ENCODE measurements at places on chromosomes 11 and 22.

- DNase-seq: no peak
Observed at GRCh38 chr11:116698080-116698479, 74.7 kb downstream of the BUD13 start.

GRCh38 chr11:118217575-118217974, 7.2 kb downstream of the JAML start:
- no peak for DNase-seq

DNA sequence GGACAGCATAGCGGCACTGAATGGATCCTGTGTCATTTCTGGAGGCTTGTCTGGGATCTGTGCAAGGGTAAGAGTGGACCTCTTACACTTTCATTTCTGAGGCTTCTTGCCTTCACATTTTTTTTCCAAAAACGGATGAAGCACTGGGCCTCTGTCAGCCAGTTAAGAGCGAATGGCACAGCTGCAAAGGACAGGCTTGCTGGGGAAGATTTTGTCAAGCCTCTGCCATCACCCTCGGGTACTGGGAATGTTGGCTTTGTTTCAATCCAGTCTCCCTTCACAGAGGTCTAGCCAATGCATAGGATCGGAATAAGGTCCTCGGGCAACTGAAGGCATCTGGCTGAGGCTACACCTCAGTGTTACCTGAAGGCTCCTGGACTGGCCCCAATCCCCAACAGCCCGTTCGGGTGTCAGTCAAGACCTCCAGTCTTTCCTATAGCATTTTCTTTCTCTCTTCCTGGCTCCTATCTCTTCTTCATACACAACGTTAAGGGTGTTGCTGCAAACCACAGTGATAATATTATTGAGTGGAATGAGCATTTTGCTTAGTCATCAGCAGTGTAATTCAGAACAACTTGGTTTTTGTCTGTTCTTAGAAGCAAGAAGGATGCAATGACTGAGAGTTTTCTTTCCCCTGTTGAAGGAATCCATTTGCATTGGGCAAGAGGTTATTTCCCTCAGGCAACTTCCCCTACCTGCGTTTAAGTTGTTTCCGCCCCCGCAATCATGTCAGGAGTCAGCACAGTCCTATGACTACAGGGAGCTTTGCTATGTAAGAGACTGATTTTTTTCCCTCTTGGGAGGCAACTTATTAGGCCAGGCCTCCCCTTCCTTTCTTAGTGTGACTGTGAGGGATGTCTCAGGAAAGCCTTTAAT, 22.8 kb downstream of the NPAT start:
- DNase-seq: no peak

DNA sequence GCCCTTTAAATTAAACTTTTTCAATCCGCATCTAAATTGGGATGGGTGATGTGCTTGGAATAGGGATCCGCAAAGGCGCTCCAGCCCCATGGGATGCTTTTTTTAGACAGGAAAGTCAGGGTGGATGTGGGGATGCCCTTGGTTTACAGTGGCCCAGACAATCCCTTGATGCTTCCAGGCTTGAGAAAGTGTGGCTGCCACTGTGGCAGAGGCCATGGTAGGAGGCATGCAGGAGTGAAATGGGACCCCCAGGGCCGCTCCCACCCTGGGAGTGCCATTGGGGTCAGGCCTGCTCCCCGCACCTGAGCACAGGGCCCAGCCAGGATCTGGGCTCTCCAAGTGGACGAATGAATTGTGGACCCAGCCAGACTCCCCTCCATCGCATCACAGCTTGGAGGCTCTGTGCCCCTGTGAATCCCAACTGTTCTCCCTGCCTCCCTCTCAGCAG, 75.8 kb downstream of the COMMD9 start:
- DNase-seq: no peak

- DNase-seq: no peak
Observed at GRCh38 chr11:39304586-39304985, 2154.9 kb downstream of the LRRC4C start.

GRCh38 chr11:57459164-57460021, 935 bp upstream of the RTN4RL2 start:
- no peak for DNase-seq

DNA sequence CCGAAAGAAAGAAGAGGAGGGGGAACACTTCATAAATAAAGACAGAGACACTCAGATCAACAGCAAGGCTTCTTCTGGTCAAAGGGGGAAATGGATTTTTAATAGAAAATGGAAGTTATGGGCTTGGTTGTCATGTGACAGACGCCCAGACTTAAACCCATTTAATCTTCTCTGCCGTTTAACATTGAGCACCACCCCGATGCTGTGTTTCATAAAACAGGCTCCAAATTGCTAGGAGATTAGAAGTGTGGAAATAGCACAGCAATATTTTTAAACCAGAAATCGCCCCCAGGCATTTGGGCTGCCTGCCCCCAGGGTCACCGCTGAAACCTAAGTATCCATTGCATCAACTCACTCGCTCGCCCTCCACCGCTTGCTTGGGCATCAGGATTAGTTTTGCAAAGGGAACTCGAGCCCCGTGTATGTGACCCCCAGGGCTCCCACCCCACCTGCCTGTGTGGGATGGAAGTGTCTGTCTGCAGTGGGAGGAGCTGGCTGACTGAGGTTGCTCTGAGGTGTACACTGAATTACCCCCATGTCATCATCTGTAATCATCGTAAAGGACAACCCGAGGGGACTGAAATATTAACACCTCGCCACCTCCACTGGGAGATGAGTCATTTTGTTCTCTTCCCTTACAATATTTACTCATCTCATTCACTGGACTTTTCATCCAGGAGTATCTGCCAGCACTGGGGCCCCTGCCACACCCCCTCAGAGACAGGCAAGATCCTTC, 10.7 kb downstream of the DSCAML1 start:
- no peak for DNase-seq

DNA sequence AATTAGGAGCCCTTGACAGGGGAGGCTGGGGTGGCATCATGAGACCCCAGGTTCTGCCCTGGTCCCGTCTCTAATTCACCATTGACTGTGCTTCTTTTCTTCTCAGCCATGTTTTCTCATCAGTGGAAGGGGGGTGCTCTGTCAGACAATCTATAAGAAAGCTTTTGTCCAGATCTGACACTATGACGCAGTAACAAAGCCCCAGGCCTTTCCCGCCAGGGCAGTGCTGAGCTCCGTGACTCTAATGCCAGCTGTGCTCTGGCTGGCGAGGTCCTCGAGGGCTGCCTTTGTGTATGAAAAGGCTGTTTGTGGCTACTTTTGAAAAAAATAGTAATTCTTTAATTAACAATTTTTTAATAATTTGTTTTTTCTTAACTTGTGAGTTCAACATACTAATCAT, 3.2 kb downstream of the CD6 start:
- DNase-seq: no peak

GRCh38 chr11:118846181-118846935, 37.3 kb upstream of the CXCR5 start:
- DNase-seq: no peak

DNA sequence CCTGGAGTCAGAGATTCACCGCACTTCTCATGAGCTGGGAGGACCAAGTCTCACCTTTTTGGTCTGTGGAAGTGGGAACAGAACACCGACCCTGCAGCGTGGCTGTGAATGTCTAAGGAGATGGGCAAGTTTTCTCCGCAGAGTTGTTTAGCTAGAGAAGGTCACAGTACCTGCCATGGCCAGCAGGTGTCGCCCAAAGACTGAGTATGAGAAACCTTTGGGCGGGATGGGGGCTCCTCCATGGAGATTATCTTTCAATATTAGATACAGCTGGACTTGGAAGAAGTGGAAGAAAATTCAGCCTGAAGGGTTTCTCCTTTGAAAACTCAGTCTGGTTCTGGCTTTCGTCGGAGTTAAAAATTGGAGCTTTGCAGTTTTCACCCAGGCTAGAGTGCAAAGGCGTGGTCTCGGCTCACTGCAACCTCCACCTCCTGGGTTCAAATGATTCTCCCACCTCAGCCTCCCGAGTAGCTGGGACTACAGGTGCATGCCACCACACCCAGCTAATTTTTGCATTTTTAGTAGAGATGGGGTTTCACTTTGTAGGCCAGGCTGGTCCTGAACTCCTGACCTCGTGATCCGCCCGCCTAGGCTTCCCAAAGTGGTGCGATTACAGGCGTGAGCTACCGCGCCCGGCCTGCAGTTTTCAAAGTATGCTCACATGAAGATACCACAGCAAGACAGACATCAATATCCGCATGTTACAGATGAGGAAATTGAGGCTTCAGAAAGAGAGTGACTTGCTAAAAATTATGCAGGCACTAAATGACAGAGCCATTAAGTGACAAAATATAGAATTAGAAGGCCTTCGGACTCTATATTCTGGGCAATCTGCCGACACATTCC, 10.7 kb upstream of the DSCAML1 start:
- DNase-seq: no peak

DNA sequence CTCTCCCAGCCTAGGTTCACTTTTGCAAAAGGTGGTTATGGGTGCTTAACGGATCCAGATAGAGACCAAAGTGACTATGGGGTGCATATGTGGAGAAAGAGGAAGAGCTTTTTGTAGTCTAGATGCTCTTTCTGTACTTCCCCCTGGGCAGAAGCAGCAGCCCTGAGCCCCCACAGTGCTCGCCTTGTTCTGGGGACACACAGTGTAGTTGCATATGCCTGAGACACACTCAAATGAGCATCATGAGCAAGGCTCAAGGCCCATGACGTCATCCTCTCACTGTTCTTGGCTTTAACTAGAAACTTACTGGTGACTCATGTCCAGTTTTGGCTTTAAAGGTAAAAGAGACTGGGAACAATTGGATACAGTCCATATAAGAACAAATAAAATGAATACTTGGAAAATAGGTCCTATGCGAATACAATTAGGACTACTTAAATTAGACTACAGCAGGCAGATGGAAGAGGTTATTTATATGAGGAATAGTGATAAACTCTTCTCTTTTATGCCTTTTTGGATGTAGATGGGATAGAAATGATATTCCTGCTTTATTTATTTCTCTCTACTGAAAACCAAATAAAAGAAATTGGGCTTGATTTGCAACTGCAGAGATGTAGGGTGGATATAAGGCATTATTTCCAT, 20.1 kb upstream of the PEX26 start:
- no peak for DNase-seq

DNA sequence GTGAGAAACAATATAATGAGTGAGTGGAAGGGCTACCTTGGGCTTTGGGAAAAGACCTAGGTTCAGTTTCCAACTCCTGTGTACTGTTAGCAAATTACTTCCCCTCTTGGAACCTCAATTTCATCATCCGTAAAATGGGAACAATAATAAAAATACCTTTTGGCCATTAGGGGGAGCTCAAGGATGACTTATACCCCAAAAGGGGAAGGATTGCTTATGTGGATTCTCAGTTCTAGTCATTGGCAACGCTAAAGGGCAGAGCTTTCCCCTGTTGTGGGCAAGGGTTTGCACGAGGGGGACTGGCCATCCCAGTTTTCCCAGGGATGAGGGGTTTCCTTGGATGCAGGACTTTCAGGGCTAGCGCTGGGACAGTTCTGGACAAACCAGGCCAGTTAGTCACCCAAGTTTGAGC, 3.1 kb upstream of the COMMD9 start:
- DNase-seq: peak; percentile 35

DNA sequence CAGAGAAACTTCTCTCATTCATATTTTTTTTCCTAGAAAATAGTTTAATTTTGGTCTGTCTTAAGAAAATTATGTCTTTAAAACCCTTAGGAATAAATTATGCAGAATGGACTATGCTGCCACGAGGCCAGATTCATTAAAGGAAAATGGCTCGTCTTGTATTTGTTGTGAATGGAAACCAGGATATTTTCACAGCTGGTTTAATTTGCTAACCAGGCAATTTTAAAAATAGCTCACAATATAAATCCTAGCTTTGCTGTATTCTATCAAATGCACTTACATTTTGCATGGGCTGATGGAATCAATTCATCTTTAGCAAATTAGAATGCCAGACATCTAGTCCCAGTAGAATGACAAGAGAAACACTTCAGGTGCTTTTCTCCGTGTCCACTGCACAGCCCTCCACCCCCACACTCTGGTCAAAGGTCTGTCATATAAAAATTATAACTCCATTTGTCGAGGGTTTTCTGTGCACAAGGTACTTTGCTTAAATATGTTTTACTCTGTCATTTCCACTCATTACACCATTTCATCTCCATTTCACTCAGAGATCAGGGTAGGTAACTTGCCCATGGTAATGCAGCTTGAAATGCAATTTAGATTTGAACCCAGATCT, 20.3 kb upstream of the TNRC6B start:
- no peak for DNase-seq

DNA sequence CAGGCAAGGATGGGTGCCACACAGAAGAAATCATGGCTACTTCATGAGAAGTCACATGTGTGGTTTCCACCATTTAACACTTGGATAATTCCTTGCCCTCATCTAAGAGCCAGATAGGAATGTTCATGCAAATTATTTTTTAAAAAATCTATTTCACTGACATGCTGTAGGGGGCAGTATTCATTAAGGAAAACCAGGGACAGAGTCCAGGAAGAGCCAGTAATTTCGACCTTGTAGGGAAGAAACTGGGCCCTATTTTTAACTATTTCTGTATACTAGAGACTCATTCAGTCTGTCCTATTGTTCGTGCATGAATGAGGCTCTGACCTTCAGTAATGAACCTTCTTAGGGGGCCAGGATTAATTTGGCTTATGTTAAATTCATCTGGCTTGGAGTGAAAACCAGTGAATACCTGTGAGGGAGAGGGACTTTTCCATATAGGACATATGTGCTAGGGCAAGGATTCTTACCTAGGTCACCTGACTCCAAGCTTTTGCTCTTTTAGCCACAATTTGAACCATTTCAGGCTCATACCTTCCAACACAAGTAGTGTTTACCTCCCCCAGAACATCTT, 192.7 kb downstream of the NAV2 start:
- no peak for DNase-seq
